ENCODE measurements at places on chromosomes 12 and 14.

GRCh38 chr14:45373877-45374276 lies 120.9 kb upstream of the MIS18BP1 start:
- no peak for DNase-seq

- no peak for DNase-seq
Observed at GRCh38 chr12:17076028-17076744, 470.2 kb upstream of the LMO3 start.

- DNase-seq = no peak
Observed at GRCh38 chr14:53127151-53127550, 26.0 kb downstream of the DDHD1 start.

DNA sequence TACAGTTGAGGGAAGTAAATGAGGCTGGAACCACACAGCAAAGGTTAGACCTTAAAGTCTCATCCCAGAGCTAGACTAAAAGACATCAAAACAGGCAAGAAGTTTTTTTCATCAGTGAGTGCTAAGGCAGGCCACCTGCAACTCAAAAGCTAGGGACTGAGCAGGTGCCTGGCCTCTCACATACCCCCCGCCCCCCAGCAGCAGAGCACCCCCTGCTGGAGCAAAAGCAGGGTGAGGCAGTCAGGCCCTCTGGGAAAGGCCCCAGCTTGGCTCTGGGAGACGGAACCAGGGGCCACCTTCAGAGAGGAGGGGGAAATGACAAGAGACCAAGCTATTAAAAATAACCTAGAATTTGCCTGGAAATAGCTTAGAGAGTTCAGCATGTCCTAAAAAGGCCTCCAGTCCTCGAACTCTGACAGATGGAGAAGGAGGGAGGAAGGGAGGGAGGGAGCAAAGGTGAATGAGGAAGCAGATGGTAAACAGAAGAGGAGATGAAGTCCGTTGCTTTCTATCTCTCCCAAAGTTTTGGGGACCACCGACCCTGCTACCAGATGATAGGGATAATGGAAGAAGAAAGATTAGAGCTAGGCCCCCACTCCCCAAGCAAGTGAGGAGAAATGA lies 1.8 kb downstream of the ITGA7 start:
- DNase-seq = no peak

GRCh38 chr14:103495854-103496253 lies 26.8 kb downstream of the CKB start:
- DNase-seq = no peak

DNA sequence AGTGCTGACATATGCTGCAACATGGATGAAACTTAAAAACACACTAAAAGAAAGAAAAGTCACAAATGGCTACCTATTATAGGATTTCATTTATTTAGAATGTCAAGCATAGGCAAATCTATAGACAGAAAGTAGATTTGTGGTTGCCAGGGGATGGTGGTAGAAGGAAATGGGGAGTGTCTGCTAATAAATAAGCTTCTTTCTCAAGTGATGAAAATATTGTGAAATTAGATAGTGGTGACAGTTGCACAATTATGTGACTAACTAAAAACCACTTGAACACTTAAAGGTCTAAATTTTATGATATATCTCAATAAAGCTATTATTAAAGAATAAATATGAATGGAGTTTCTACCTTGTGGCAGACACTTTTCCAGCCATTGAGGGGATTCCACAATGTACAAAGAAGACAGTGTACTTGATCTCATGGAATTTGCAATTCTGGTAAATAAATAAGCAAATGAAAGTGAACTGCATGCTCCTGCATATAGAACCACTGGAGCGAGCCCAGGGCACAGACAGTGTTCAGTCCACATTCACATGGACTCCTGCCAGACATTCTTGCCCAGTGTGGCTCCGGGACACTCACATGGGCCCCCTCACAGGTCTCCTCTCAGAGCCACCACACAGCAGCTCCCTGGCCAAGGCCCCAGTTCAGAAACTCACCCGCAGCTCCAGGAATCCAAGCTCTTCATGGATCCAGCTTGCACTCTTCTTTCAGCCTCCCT lies 107.1 kb upstream of the ARID2 start:
- no peak for DNase-seq

- DNase-seq = peak; percentile 68
Observed at GRCh38 chr12:106223485-106224354, 24.1 kb downstream of the CKAP4 start.

DNA sequence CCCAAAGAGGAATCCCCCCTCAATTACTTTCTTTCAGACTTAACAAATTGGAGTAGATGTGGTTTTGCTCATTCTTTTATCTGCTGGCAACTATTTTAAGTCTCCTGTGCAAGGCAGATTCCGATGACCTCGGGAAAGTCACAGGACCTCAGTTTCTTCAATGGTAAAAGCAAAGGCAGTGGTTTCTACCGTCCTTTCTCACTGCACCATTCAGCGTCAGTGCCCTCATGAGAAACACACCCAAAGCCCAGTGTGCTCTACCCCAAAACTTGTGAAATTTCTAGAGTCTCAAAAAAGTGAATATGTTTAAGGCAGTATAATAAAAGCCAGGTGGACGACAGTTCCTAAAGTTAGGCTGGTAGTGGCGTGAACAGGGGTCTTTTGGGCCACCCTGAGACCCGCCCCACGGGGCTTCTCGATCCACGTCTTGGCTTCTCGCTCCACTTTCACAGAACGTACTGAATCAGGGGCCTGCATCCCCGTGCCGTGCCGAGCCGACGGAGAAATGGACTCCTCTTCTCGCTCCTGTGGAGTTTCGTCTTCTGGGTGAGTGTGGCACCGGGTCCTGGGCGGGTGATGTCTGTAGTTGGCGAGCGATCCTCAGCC lies 1.3 kb upstream of the ARHGAP5 start:
- no peak for DNase-seq

GRCh38 chr12:18721452-18721851 lies 16.4 kb downstream of the PLCZ1 start:
- no peak for DNase-seq

DNA sequence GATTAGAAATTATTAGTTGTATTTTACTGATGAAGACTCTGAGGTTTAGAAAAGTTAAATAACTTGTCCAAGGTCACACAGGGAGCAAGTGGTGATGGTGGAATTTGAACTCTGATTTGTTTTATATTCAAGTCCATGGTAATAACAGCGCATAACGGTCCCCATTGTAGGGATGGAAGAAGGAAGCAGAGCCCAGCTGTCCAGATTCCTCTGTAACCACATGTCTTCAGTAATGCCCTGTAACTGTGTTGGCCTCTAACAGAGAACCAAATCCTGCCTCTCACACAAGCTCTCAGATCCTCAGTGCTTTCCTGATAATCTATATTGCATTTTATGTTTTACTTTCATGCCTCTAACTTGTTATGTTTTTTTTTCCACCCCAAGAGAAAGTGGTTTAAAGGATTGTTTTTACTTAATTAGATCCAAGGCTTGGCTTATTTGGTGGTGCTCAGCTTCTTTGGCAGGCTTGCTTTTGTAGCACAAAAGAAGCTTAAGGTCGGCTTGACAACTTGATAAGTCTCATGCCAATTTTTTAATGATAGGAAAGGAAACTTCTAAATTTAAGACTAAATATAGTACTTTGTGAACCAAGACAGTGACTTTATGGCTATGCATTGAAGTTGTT lies 105.1 kb upstream of the SEL1L start:
- DNase-seq = no peak

- DNase-seq = no peak
Observed at GRCh38 chr12:56776654-56777053, 13.5 kb downstream of the HSD17B6 start.

DNA sequence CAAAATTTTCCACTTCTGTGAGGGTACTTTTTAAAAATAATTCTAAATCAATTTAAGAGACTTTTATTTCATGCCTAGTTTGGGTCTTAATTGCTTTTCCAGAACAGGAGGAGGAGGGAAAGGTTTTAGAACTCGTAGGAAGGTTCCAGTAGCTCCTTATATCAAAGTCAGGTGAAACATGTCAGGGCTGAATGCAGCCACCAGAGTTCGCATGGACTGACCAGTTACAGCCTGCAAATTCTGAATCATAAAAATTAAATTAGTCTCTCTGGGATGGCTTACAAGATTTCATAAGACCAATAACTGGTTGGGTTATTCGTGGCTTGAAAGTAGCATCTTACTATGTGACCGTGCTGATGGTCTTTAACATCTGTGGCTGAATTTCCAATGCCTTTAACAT lies 397 bp downstream of the BDKRB1 start:
- no peak for DNase-seq

GRCh38 chr12:60144395-60144794 lies 548.6 kb downstream of the SLC16A7 start:
- DNase-seq = no peak

GRCh38 chr12:70842136-70842535 lies 78.4 kb downstream of the PTPRR start:
- no peak for DNase-seq

GRCh38 chr12:78680596-78680995 lies 184.0 kb upstream of the SYT1 start:
- DNase-seq = no peak

- DNase-seq = no peak
Observed at GRCh38 chr12:97305651-97306050, 157.0 kb upstream of the RMST start.

- DNase-seq = peak; percentile 90
Observed at GRCh38 chr12:74890237-74890599, 319.4 kb downstream of the KCNC2 start.

DNA sequence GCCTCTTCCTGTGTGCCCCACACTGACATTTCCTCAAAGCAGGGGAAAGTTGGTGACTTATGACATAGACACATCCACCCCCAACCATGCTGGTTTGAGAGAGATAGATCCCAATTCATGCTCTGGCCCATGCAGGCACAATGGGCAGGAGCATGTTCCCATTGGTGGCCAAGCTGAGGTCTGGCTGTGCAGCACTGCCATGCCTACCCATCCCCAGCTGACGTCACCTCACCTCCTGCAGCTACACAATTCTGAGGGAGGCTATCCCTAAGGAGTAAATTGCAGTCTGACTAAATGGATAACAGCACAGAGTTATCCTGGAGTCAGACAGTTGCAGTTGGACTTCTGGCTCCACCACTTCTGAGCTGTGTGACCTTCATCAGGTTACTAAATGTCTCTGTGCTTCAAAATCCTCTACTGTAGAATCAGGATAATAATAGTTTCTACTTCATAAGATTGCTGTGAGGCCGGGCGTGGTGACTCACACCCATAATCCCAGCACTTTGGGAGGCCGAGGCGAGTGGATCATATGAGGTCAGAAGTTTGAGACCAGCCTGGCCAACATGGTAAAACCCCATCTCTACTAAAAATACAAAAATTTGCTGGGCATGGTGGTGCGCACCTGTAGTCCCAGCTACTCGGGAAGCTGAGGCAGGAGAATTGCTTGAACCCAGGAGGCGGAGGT lies 323.9 kb downstream of the BCL11B start:
- DNase-seq = no peak

GRCh38 chr12:89827592-89827991 lies 119.0 kb upstream of the ATP2B1 start:
- no peak for DNase-seq

DNA sequence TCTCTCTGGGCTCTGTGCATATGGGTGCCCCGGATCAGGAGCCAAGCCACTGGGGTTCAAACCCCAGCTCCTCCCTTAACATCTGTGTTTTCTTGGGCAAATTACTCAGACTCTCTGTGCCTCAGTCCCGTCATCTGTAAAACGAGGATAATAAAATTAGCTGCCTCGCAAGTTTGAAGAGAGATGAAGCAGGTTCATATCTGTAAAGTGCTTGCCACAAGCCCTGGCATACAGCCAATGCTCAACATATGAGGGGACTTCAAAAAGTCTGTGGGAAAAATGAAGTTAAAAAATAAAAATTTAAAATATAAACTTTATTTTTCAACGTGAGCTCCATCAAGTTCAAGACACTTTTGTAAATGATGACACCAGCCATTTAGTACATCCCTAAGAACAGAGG lies 276.7 kb downstream of the FOXN3 start:
- no peak for DNase-seq

DNA sequence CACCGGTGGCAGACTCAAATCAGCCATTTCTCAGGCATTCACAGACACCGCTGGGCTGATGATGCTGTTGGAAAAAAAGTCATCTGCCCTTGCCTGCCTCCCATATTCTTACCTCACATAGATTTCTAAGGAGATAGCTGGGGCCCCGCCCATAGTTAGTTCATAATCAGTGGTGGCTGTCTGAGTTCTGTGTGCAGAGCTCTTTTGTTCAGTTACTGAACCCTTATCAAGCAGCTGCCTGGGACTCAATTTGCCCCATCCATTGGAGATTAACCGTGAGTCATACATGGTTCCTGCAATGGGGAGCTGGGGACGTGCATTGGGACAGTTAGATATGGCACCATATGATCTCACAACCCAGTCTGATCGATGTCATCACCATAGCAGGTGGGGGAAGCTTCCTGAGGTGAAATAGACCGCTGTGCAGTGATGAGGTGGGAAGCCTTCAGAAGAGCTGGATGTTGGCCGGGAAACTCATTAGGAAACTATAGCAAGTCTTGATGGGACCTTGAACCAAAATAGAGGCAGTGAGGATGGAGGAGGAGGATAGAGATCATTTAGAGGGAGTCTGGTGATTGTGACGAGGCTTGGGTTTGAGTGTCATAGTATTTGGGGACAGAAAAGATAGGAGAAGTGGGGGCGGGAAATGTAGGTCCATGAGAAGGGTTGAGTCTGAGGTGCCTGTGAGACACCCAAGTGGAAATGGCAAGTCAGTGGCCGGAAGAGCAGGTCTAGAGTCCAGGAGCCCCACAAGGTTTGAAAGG lies 147.8 kb downstream of the GCH1 start:
- DNase-seq = no peak

DNA sequence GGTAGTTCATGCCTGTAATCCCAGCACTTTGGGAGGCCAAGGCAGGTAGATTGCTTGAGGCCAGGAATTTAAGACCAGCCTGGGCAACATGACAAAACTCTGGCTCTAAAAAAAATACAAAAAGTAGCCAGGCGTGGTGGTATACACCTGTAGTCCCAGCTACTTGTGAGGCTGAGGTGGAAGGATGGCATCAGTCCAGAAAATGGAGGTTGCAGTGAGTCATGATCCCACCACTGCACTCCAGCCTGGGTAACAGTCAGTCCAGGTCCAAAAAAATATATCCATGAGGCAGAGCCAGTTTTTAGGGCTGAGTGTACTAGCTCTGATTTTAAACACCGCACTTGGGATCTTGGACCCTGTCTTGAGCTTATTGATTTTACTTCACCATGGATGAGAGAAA lies 30.6 kb upstream of the FICD start:
- DNase-seq = no peak

GRCh38 chr12:80625901-80626300 lies 81.5 kb upstream of the MYF6 start:
- no peak for DNase-seq

GRCh38 chr12:82862876-82863649 lies 176.4 kb downstream of the TMTC2 start:
- no peak for DNase-seq

DNA sequence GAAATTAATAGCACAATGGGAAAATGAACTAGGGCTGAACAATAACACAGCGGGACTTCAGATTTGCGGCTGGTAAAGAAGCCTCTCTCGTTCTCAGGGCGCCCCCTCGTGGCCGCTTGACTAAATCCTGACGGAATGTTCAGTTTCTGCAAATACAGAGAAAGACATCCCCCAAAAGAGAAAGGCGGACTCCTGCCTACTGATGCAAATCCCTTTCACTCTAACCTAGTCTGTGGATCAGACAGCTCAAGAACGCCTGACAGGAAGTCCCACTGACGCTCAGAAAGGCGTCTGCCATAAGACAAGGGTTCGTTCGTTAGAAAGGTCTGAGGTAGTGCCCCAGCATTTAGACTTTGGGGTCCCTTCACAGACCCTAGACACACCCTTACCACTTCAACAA lies 2.5 kb downstream of the NUAK1 start:
- DNase-seq = peak; percentile 87

GRCh38 chr14:98130691-98131090 lies 1141.3 kb downstream of the BCL11B start:
- DNase-seq = no peak
